SHP77 treated with DMSO at 0.1 percent for 48 hours (cell line): ENCODE measurements at places on chromosomes 1 and 21.

- DNase-seq, result no peak
These were observed 323.3 kb upstream of the AJAP1 start for GRCh38 chr1:4330805-4331766.

- no peak for DNase-seq
These were observed 9.0 kb downstream of the TMEM269 start for GRCh38 chr1:42793824-42794223.

GRCh38 chr1:168823988-168824387 lies 95.0 kb upstream of the DPT start:
- DNase-seq, result no peak

DNA sequence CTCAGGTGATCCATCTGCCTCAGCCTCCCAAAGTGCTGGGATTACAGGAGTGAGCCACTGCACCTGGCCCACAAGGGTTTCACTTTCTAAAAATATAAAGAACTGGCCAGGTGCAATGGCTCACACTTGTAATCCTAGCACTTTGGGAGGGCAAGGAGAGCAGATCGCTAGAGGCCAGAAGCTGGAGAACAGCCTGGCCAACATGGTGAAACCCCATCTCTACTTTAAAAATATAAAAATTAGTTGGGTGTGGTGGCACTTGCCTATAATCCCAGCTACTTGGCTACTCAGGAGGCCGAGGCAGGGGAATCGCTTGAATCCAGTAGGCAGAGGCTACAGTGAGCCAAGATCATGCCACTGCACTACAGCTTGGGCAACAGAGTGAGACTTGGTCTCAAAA lies 25.7 kb downstream of the MRPL39 start:
- no peak for DNase-seq

GRCh38 chr1:15244813-15245212 lies 2.2 kb upstream of the FHAD1 start:
- no peak for DNase-seq

DNA sequence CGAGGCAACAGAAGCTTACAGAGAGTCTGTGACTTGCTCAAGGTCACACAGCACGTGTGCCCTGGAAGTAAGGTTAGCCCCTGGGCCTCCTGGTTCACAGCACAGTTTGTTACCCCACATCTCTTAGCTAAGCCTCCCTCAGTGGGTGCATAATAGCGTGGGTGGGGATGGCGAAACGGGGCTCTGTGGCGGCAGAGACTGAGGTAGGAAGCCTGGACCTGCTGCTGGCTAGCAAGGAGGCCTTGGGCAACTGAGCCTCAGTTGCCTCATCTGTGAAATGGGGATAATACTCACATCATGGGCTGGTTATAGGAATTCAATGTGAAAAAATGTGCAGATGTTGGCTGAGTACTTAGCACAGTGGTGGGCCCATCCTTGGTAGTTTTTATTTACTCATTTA lies 596 bp downstream of the PADI4 start:
- no peak for DNase-seq

DNA sequence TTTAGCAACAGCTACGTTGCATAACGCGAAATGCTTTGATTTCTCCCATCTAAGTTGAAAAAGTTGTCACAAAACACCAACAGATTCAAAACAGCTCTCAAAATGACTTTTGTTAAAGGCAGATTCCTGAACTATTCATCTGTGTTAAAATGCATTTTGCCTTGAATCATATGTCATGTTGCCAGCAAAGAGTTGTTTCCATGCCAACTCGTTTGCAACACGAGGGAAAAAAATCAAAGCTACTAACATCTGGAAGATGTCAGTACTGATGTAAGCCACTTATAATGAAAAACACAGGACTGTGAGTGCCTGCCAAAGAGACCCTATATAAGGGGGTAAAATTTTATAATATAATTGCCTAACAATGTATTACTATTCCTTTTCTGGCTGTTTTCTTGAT lies 182.7 kb upstream of the PTBP2 start:
- DNase-seq, result no peak

GRCh38 chr21:25732091-25732760 lies 2.5 kb downstream of the ATP5PF start:
- DNase-seq, result no peak

- no peak for DNase-seq
These were observed 14.6 kb downstream of the COL9A2 start for GRCh38 chr1:40302475-40302874.

DNA sequence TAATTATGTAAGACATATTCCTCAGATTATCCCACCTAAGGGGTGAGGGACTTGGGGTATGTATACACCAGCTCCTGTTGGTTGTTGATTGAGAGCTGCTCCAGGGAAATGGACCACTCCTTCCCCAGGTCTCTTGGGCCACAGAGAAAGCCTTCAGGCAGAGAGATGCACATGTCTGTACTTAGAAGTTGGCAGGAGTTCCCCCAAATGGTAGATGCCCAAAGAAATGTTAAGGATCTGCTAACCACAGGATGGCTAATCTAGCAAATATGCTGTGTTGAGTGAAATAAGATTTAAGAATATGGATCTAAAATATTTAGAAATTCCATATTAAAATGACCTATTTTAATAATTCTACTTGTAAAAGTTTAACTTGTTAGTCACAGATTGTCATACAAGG lies 100.8 kb upstream of the DNAH14 start:
- DNase-seq, result no peak

GRCh38 chr1:160789702-160790611 lies 6.0 kb upstream of the LY9 start:
- no peak for DNase-seq

DNA sequence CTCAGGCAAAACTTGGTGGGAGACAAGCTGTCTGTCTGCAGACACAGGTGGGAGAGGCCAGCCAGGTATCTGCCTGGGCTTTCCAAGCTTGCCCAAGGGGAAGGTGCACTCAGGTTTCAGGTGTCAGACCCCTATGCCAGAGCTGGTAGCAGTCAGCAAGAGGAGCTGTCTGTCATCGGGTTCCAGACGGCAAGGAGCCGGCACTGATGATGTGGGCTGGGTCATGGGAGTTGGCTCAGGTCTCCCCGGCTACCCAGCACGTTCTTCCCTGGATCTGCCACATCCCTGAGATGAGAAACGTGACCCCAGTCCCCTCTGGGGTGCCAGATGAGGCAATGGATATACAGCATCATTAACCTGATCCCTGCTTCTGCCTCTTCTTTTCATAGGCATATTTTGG lies 23.0 kb downstream of the TMCC2 start:
- no peak for DNase-seq

GRCh38 chr1:241849345-241849695 lies 1.3 kb downstream of the EXO1 start:
- no peak for DNase-seq

GRCh38 chr1:247322849-247323586 lies 8.6 kb downstream of the ZNF496 start:
- no peak for DNase-seq

DNA sequence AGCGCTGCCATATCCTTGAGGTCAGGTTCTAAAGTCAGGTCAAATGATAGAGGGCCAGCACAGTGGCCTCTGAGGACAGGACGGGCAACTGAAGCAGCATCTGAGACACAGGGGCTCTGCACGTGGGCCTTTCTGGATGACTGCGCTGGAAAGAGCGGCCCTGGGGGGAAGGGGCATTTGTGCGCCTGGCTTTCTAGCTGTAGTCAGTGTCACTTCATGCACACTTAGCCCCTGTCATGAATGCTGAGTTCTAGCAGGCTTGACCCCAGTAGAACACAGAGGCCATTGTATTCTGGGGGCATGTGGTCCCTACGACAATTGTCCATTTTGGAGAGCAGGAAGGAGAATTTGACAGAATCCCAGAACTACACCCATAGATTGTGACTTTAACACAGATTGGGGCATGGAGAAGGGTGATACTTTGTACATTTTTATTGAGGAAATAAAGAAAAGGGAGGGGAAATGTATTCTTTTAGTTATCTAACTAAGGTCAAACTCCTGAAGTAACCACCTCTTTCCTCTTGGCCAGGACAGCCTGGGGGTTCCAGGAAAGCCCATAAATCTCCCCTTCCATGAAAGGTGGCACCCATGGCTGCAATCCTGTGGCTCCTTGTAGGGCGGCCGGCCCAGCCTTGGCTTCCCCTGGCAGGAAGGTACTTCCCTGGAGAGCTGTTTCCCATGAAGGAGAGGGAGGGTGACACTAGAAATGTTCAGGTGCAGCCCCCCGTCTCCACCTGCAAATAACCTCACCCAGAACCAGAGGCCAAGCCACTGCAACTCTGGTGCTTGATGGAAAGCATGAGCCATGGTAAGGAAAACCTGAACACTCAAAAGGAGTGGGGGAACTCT lies 34.4 kb downstream of the NTPCR start:
- DNase-seq, result no peak

DNA sequence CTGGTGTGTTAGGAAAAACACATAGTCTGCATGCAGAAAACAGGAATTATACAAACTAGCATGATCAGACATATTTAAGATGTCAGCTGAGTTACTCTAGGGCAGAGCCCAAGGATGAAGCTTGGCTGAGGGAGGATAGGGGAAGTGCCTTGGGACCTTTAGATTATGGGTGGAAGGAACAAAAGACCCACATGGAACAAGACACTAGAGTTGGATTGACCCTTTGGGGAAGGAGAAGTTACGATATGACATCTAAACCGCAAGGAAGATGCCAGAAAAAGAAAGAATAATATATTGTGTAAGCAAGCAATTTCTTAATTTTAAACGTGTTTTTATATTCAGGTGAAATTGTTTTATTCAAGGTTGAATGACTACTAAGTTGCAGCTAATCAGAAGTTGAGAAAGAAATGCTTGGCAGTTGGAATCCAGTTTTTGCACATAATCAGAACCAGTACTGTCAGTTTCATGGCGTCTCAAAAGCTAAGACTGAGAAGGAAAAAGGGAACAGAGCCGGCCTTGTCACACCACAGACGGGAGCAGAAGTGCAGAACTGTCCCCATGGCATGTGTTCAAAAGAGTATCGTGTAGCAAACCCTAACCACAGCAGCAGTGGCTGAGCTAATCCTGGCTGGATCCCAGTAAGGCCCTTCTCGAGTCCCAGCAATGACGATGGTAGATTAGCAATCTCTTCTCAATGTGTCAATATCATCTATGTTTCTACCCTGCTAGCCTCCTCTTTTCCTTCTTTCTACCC lies 31.2 kb upstream of the IFNAR2 start:
- no peak for DNase-seq

GRCh38 chr1:110390096-110390495 lies 730 bp downstream of the SLC16A4 start:
- no peak for DNase-seq

- DNase-seq, result no peak
These were observed 36.0 kb upstream of the ANGPTL3 start for GRCh38 chr1:62561306-62561705.

DNA sequence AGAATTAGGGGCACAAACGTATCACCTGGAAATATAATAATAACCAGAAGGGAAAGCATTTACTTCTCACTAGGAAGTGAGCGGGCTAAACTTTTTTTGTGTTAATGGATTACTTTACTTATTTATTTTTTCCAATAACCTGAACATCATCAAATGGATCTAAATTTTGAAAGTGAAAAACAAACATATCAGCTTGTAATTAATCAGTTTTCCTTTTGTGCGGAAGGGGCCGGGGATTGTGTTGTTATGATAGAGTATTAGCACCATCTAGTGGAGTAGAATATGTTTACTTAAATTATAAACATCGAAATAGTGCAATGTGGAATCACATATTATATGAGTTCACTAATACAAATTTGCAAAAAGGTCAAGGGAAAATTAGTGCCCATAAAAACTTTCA lies 9.0 kb downstream of the CFH start:
- DNase-seq, result peak; percentile 7

DNA sequence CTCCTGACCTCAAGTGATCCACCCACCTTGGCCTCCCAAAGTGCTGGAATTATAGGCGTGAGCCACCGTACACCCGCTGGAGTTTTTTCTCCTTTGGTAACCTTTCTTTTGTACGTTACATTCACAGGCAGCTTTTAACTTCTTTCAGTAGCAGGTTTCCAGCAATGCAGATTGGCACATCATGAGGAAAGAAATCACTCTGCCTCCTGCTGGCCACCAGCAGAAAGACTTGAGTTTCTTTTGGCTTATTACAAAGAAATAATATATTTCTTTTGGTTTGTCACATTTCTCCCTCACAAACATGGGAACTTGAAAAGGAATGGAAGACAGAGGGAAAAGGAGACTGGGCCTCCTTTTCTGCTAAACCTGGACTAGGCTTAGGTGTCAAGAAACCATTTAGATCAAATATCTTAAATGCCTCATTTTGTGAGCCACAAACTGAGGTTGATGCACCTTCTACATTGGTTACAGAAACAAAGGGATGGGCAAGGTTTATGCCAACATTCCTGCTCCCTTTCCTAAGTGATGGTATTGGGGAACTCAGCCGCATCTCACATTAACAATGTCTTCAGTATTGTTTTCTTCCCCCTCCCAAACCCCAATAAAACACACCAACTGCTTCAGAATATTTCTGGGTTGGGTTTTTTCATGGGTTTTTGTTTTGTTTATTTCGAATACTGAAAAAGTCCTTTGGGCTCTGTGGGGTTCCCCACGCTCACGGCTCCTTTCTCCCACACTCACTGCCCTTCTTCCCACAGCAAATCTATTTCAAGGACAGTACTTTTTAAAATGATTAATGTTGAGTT lies 7.7 kb downstream of the ENSA start:
- DNase-seq, result peak; percentile 41

GRCh38 chr21:16419188-16419921 lies 689.6 kb downstream of the USP25 start:
- no peak for DNase-seq

- no peak for DNase-seq
These were observed 36.2 kb upstream of the ZNF362 start for GRCh38 chr1:33219886-33220661.

GRCh38 chr1:111961773-111962565 lies 27.5 kb downstream of the KCND3 start:
- DNase-seq, result no peak

DNA sequence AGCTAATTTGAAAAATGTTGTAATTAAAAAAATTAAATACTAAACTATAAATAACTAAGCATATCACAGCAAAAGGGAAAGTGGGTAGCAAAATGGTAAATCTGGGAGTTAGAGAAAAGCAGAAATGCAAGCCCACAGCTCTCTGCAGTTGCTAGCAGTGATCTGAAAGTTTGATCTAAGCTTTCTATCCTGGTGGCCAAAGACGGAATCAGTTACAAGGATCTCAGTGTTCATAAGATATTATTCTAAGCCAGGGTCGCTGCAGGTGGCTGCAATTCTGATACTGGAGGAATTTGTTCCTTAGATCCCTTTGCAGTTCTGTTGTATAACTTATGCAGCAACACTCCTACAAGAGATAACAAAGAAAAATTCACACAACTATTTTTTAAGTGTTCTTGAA lies 363.7 kb downstream of the SETD4 start:
- DNase-seq, result no peak

- DNase-seq, result no peak
These were observed 7.9 kb upstream of the C2CD2 start for GRCh38 chr21:41961753-41962152.

DNA sequence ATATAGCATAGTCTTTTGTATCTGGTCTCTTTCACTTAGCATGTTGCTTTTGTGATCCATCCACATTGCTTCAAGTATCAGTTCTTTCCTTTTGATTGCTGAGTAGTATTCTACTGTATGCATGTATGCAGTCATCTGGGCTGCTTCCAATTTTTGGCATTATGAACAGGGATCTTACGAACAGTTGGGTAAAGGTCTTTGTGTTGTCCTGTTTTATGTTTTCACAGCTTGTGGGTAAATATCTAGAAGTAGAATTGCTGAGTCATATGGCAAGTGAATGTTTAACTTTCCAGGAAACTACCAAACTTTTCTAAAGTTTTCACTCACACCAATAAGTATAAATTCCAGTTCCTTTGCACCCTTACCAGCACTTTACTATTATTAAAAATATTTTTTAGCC lies 60.9 kb downstream of the LHX4 start:
- DNase-seq, result no peak

GRCh38 chr1:23558140-23558871 lies 995 bp downstream of the ID3 start:
- no peak for DNase-seq
